ENCODE measurements at places on chromosomes 3 and 15.

DNA sequence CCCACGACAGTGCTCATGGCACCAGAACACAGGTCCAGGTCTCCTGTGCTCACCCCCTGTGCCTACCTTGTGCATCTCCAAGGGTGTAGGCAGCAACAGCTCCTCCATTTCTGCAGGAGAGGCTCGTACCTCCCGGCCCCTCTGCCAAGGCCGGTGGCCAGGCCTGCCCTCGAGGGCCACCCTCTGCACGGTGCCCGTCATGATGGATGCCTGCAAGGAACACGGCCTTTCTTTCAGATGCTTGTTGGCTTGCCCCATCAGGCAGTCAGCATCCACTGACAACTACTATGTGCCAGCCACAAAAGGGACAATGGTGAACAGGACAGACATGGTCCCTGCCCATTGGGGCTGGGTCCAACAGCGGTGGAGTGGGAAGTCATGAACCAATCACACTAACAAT is 43.8 kb downstream of the GRIP2 start:
- DNase-seq = no peak

GRCh38 chr15:60932051-60932915 is 296.8 kb downstream of the RORA start:
- DNase-seq = peak; percentile 29

DNA sequence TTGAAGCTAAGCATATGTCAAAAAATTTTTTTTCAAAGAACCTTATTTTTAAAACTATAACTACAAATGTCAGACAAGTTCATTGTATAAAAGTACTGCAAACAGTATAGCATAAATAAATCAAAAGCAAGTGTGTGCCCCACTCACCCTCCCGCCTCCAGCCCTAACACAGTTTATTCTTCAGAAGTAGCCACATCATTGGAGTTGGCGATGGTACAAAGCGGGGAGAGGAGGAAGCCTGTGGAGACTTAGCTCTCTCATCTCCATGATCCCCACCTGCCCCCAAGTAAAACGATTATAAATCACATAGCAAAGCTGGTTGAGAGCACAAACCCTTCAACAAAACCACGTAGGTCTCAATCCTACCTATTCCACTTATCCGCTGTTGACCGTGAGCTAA is 33.6 kb downstream of the FOXP1 start:
- no peak for DNase-seq

DNA sequence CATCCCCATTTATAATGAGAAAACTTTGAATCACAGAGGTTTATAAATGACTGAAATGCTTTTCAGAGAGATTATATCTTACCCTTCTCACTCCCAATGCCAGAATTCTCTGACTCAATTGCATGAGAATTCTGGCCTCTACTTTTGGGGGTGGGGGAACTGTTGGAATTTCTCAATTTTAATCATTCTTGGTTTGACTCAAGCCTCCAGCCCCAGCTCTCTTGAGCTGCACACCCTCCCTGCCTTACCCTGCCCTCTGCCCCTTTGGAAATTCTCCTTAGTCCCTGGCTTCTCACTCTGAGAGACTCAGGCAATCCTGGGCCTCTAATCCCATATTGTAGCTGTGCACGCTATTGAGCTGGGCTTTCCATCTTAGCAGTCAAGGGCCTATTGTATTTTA is 44.2 kb downstream of the ZNF589 start:
- no peak for DNase-seq

- no peak for DNase-seq
These were observed 136.5 kb downstream of the ALCAM start for GRCh38 chr3:105503191-105503593.

DNA sequence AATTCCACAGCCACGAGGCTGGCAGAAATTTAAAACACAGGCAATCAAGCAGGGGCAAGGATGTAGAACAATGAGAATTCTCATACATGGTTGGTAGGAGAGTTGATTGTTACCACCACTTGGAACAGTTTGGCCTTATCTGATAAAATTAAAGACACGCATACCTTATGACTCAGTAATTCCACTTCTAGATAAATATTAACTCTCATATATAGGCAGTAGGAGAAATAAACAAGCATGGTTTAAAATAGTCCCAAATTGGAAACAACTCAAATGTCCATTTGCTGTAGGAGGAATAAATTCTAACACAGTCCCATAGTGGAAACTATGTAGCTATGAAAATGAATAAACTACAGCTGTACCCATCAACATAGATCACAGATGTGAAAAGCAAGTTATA is 42.3 kb upstream of the USP3 start:
- DNase-seq = no peak

DNA sequence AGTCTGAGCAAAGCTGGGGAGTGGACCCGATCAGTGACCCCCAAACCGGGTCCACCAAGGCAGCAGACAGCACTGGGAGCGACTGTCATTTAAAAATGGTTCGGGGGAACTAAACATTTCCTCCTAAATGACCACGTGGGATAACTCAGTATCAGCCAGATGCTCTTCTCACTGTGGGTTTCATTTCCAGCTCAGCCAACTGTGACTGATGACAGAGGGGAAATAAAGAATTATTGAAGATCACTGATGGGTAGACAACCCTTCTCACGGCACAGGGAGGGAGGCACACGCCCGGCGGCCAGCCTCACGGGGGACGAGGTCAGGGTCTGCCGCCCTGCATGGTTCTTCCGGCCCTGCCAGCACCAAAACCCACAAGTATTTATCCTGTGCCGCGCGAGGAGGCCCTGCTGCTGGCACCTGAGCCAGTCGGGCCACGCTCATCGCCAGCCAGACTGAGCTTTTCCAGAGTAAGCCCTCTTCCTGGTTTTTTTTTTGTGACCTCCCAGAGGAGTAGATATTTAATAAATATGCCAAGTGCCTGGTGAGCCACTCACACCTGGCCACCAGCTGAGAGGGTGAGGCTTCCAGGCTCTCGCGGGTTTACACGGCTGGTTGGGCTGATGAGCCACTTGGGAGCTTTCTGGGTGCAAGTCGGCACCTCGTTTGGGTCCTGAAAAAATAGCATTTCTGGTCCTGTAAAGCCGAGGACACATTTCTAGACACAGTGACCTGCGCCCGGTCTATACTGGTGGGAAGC is 6.2 kb downstream of the MELTF start:
- DNase-seq = peak; percentile 43

DNA sequence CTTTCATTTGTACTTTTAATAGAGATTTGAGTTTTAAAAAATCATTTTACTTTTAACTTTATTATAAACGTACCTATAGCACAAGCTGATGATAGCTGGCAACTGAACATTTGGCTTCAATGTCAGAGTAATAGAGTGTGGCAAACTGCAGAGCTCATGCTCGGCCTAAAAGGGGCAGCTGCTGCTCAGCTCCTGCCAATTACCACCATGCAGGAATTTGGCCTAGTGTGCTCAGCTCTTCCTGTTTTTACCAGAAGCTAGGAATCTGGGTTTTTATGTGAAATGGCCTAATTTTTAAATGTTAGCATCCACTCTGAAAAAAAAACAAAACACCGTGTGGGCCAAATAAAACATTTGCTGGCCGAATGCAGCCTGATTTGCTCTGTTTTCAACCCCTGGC is 1.8 kb downstream of the IFT122 start:
- DNase-seq = peak; percentile 39

GRCh38 chr15:39255760-39256159 is 325.1 kb upstream of the THBS1 start:
- DNase-seq = no peak

DNA sequence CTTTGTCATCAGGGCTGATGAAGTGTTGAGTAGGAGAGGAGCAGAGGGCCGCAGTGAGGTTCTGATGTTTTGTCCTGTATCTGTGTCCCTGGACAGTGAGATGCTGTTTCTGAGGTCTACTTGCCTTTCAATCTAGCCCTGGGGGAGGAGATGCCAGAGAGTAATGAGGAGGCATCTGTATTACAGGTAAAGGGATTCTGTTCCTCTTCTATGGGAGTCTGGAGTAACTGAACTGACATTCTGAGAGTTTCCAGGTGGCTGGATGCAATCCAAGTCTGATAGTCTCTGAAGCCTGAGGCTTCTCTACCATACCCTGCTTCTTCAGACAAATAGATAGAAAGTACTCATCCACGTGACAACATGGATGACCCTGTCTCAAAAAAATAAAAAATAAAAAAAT is 60.9 kb downstream of the IL12A start:
- no peak for DNase-seq

GRCh38 chr3:158443632-158444031 is 127.4 kb upstream of the MLF1 start:
- no peak for DNase-seq
